Stimulated activated CD4-positive, alpha-beta T cell treated with anti-CD3 and anti-CD28 coated beads, Interleukin-12 subunit alpha, Interleukin-12 subunit beta, amount 100 ng/mL, for 24 hours (primary cell): ENCODE measurements at places on chromosomes 13 and 19.
A peak's percentile ranks its signal among the peaks of the same experiment; 100 is the strongest.

GRCh38 chr19:2798733-2799132 is 13.4 kb downstream of the THOP1 start:
- DNase-seq = no peak

- no peak for DNase-seq
Measured at GRCh38 chr19:2186071-2186846, 22.5 kb downstream of the DOT1L start.

DNA sequence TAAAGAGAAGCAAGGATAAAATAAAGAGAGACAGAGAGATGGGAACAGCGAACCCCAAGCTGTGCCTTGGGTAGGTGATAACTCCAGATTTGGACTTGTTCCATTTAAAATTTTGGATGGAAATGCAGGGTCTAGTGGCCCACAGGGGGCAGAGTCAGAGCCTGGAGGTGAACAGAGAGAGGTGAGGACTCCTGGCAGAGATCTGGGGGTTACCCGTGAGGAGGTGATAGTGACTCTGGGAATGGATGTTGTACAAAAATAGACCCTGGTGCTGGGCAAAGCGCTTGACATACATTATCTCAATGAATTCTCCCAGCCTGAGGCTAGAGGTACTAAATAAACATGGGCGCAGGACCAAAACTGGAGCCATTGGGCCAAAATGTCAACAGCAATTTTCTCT is 14.3 kb upstream of the DHRS12 start:
- DNase-seq = no peak

GRCh38 chr13:114017028-114017630 is 43.3 kb upstream of the C13orf46 start:
- DNase-seq = no peak

GRCh38 chr13:63578796-63579195 is 2163.1 kb upstream of the PCDH20 start:
- DNase-seq = no peak

GRCh38 chr13:23960566-23961156 is 63.4 kb upstream of the C1QTNF9B start:
- DNase-seq = no peak

DNA sequence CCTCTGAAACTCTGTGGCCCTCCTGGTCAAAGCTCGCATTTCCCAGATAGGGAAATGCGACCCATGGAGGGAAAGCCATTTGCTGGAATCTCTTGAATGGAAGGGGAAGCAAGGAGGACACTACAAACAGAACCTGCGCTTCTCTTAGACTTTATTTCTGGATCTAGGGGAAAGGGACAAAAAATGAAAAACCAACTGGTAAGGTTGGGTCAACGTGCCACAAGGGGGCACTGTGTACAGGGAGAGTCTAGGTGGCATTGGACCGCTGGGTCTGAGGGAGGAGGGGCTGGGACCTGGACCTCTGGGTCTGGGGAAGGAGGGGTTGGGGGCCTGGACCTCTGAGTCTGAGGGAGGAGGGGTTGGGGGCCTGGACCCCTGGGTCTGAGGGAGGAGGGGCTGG is 5.0 kb downstream of the KLK4 start:
- DNase-seq = peak; percentile 36

GRCh38 chr19:1047696-1048147 is 7.8 kb downstream of the ABCA7 start:
- no peak for DNase-seq

GRCh38 chr19:36265856-36266374 is 51.0 kb downstream of the ZNF146 start:
- DNase-seq = no peak

GRCh38 chr19:55080121-55080967 is 4.7 kb downstream of the EPS8L1 start:
- DNase-seq = no peak

GRCh38 chr19:28012361-28012760 is 1200.6 kb downstream of the UQCRFS1 start:
- DNase-seq = no peak

- DNase-seq = no peak
Measured at GRCh38 chr13:95059306-95059705, 241.9 kb downstream of the ABCC4 start.

- DNase-seq = no peak
Measured at GRCh38 chr19:52343548-52343947, 7.5 kb downstream of the ZNF610 start.

DNA sequence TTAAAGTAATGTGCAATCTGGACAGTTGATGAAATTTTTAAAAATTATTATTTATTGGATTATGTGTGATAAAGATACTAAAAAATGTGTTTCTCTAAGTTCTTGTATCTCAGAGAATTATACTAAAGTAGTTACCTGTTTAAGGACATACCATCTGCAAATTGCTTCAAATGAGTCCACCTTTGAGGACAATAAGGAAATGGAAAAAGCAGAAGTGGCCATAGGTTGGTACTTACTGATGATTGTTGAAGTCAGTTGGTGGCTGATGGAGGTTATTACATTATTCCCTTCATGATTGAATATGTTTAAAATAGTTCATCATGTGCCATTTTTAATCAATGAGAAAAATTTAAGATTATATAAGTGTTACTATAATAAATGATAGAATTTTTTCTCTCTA is 367.0 kb downstream of the MYO16 start:
- no peak for DNase-seq

GRCh38 chr19:6099599-6099998 is 10.7 kb downstream of the RFX2 start:
- DNase-seq = no peak

- DNase-seq = no peak
Measured at GRCh38 chr13:36438594-36439483, 6.5 kb downstream of the CCNA1 start.
